ENCODE measurements at places on chromosomes 16 and 17.

GRCh38 chr17:48352630-48353029 is 77.4 kb downstream of the SKAP1 start:
- no peak for DNase-seq
- no peaks in the 10 kb centered on the region for H3K36me3 ChIP-seq
- no peaks in the 10 kb centered on the region for H3K27me3 ChIP-seq
- H3K4me1 ChIP-seq: peaks cover 4% of the 10 kb centered on the region

GRCh38 chr17:27367121-27367981 is 73.4 kb downstream of the WSB1 start:
- no peaks in the 10 kb centered on the region for H3K36me3 ChIP-seq
- no peak overlapping the region for H3K27ac ChIP-seq
- no peaks in the 10 kb centered on the region for H3K27me3 ChIP-seq
- DNase-seq: no peak
- H3K4me1 ChIP-seq: no peaks in the 10 kb centered on the region

DNA sequence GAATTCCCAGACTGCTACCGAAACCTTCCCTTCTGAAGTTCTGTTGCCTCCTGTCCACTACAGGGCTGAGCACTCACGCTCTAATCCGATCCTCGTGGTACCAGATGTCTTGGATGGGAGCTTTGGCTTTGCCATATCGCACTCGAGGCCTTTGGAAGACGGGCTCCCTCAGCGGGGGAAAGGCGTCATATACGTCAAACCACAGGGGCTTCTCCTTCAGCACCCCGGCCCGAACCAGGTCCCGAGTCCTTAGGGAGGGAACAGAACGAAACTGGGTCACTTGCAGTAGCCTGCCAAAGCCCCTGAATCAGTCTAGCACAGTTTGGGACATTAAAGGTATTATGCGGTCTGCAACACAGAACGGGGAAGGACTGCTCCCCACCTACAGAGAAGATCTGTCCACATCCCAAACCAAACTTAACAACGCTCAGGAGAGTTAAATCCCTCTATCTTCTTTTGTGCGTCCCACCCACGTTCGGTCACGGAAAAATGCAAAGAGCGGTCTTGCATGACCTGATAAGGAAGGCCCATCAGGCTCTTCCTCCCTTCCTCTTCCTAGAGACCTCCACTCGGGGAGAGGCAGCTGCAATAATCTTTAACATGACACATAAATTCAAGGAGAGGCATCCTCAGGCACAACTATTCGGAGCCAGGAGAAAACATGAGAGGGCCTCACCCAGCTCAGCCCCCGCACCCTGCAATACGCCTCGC is 526 bp downstream of the MRPS23 start:
- peak overlapping the region; percentile 92 for H3K27ac ChIP-seq
- H3K4me3 ChIP-seq: peak overlapping the region; percentile 96
- peaks cover 18% of the 10 kb centered on the region for H3K36me3 ChIP-seq
- H3K4me1 ChIP-seq: peaks cover 17% of the 10 kb centered on the region
- no peak for DNase-seq

- no peak overlapping the region for H3K4me3 ChIP-seq
- peaks cover 18% of the 10 kb centered on the region for H3K27me3 ChIP-seq
- no peak overlapping the region for H3K27ac ChIP-seq
Observed at GRCh38 chr17:19454074-19454473, 43.0 kb downstream of the RNF112 start.

- H3K27me3 ChIP-seq: no peaks in the 10 kb centered on the region
- H3K27ac ChIP-seq: no peak overlapping the region
- no peaks in the 10 kb centered on the region for H3K36me3 ChIP-seq
Observed at GRCh38 chr17:78329263-78330059, 30.4 kb downstream of the SOCS3 start.

DNA sequence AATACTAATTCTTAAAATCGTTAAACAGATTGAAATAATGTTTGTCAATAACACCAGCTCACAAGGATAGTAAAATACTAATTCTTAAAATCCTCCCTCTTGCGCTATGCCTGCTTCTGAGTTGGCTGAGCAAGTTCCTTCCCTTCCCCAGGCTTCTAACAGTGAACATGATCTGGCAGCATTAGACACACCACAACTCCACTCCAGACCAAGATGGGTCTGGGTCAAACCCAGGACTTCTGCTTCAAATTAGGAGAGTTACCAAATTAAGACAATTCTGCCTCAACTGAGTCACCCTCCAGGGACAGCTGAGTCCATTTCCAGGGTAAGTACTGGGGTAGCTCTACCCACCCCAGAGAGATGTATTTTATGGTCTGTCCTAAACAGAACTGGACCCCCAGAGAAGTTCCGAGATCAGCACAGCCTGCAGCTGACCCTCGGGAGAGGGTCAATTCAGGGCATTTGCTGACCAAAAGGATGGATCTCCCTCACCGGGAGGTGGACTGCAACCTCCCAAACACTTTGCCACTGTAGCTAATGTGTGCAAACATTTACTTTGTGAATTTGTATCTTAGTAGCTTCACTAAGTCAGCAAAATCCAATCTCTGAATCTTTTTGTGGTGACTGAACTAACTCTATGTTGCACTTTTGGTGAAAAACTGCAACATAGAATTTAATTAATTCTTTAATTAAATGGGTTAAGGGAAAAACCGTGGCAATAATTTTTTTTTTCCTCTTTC is 48.8 kb downstream of the ADCY9 start:
- DNase-seq: no peak
- no peaks in the 10 kb centered on the region for H3K27me3 ChIP-seq
- H3K27ac ChIP-seq: no peak overlapping the region
- H3K4me1 ChIP-seq: peaks cover 4% of the 10 kb centered on the region
- no peak overlapping the region for H3K4me3 ChIP-seq
- no peaks in the 10 kb centered on the region for H3K36me3 ChIP-seq

- H3K4me3 ChIP-seq: no peak overlapping the region
- no peaks in the 10 kb centered on the region for H3K36me3 ChIP-seq
- H3K27ac ChIP-seq: no peak overlapping the region
- peaks cover 6% of the 10 kb centered on the region for H3K4me1 ChIP-seq
Observed at GRCh38 chr17:72031219-72031884, 89.5 kb upstream of the SOX9 start.

DNA sequence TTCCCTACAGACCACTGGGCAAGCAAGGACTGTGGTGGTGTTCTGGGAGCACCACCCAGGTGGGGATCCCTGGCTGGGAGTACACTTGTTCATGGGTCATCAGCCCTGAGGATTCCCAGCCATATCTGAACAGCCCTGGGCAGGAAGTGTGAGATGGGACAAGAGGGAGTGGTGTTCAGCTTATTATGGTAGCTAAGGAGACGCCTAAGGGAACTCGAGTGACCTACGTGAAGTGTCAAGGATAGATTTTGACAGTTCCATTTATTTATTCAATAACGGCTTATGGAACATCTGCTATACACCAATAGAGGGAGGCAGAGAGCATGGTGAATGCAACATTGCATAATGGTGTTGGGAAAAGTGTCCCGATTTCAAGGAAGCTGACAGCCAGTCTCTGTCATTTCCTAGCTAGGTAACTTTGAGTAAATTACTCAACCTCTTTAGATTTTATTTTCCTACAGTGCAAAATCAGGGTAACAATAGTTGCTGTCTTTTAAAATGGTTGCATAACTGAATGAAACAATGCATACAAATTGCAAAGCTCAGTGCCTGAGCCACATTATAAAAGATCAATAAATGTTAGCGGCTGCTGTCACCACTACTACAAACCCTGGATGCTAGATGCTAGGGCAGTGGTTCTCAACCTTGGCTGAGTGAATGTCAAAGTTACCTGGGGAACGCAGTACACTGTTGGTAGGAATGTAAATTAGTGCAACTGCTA is 534.1 kb downstream of the GRIN2A start:
- H3K27ac ChIP-seq: no peak overlapping the region
- H3K27me3 ChIP-seq: no peaks in the 10 kb centered on the region
- no peak for DNase-seq
- no peaks in the 10 kb centered on the region for H3K36me3 ChIP-seq
- no peaks in the 10 kb centered on the region for H3K4me1 ChIP-seq
- H3K4me3 ChIP-seq: no peak overlapping the region

DNA sequence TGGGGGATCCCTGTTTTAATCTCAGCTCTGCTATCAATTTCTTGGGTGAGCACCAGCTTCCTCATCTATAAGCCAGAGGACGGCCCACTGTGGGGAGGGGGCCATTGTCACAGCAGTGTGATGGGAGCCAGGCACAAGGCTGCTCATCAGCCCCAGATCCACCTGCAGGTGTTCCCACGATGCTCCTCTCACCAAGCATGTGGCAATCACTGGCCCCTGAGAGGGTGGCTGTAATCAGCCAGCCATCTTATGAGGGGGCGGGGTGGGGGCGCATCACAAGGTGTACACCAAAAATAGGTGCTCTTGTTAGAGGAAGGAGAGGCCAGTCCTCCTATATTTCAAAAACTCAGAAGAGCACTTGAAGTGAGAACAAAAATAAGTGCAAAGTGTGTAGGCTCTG is 31.2 kb downstream of the HNF1B start:
- no peaks in the 10 kb centered on the region for H3K36me3 ChIP-seq
- H3K4me1 ChIP-seq: no peaks in the 10 kb centered on the region
- H3K4me3 ChIP-seq: no peak overlapping the region
- no peak for DNase-seq

DNA sequence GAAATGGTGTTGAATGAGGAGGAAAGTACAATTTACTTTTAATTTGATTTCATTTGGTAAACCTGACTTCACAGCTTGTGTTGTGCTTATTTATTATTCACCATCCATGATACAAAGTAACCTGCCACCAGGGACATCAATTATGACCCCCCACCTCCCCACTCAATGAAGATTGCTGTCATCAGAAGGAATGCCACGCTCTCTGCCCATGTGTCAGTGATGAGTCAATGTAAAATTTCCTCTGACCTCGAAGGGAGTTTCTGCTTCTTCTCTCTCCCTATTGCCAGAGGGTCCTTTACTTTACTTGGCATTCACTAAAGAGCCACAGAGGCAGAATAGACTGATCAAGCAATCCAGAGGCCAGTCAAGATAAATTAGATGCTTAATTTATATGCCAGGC is 759.7 kb downstream of the CDH11 start:
- no peaks in the 10 kb centered on the region for H3K27me3 ChIP-seq
- DNase-seq: no peak
- no peaks in the 10 kb centered on the region for H3K4me1 ChIP-seq
- no peaks in the 10 kb centered on the region for H3K36me3 ChIP-seq

DNA sequence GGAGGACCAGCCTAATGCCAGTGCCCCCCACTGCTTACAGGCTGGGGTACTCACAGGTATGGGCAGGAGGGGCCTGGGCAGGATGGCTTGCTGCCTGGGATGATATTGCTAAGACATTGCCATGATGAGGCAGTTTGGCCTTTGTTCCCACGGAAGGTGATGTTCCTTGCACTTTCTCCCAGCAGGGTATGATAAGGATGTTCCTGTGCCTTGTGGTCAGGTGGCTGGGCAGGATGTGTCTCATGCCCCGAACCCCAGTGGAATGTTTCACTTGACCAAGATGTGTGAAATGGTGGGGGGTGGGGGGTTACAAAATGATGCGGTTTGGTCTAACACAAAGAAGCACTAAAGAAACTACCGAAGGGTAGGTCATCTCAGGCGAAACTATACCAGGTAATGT is 337.8 kb upstream of the ZFHX3 start:
- DNase-seq: no peak
- H3K36me3 ChIP-seq: no peaks in the 10 kb centered on the region
- H3K27me3 ChIP-seq: no peaks in the 10 kb centered on the region
- no peak overlapping the region for H3K4me3 ChIP-seq
- no peak overlapping the region for H3K27ac ChIP-seq

DNA sequence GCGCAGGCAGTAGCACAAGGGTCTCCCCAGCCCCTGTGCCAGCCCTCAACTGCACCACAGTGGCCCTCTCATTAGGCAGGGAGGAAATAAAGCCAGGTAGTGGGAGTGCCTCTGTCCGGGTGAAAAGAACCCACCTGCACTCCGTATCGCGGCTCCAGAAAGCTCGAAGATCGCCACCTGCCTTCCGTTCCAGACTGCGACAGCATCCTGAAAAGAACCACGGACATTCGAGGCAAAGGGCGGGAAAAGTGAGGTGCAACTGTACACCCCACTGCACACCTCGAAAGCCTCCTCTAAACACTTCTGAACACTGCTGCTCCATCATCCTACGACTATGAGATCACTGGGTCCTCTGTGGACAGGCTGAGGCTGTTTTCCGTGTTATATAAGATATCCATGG is 28.7 kb downstream of the IFT140 start:
- no peak overlapping the region for H3K27ac ChIP-seq
- H3K4me3 ChIP-seq: no peak overlapping the region
- H3K4me1 ChIP-seq: no peaks in the 10 kb centered on the region
- no peaks in the 10 kb centered on the region for H3K36me3 ChIP-seq
- H3K27me3 ChIP-seq: no peaks in the 10 kb centered on the region
- no peak for DNase-seq

GRCh38 chr16:50821586-50821985 is 79.7 kb downstream of the CYLD start:
- DNase-seq: no peak
- H3K36me3 ChIP-seq: no peaks in the 10 kb centered on the region
- H3K27me3 ChIP-seq: no peaks in the 10 kb centered on the region

DNA sequence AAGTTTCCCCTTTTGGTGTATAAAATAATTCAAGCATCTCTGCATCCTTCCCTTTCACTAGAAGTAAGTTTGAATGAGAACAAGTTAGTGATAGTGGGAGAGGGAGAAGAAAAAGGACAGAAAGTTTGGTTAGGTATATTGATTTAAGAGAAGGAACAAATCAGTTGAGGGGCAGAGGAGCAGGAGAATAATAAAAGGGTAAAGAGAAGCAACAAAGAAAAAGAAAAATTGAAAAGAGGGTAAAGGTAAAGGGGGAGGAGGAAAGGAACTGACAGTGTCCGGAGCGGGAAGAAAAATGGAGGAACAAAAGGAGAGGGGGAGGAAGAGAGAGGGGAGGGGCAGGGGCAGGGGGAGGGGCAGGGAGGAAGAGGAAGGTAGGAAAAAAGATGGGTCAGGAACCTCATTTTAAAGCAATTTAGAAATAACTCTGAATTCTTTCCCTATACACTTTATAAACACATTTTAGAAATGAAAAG is 6.3 kb upstream of the IGF2BP1 start:
- no peak overlapping the region for H3K4me3 ChIP-seq
- no peak overlapping the region for H3K27ac ChIP-seq
- H3K27me3 ChIP-seq: no peaks in the 10 kb centered on the region
- H3K36me3 ChIP-seq: no peaks in the 10 kb centered on the region
- no peak for DNase-seq
